ENCODE measurements at places on chromosomes 2 and 18.

GRCh38 chr2:126885751-126886210 lies 12.9 kb upstream of the TEX51 start:
- no peak for DNase-seq

DNA sequence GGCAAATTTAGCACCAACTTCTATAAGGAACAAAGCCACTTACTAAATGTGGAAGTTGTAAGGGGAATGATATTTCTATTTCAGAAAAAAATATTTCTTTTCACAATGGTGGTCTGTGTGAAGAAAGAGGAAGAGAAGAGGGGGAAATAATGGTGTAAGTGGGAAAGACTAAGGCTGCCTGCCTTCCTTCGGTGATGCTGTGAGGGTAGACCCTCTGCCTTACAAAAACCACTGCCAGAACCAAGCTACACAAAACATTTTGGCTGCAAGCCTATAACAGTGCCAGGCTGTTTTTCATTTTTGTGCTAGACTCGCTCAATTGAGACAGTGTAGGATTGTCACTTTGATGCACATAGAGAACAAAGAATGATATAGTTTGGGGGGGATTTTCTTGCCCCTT lies 286.6 kb downstream of the ZEB2 start:
- no peak for DNase-seq

DNA sequence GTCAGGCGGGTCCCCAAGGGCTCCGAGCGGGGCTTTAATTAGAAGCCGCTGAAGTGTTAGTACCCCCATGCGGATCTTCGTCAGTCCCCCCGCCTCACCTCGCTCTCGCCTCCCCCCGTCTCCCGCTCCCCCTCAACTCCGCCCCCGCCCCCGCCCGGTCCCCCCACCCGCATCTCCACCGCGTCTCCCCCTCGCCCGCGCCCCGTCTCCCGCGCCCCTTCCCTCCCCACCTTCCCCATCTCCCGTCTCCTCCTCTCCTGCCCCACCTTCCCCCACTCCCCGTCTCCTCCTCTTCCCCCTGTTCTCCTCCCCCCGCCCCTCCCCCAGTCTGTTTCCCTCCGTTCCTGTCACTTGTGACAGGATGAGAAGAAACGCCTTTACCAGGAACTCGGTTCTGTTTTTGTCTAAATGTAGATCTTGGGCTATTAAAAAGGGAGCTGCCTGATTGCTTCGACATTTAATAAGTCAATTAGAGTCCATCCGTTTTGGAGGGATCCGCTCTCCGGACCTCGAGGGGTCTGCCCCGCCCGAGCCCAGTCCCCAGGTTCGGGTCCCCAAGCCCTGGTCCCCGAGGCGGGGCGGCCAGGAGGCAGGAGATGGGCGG lies 969 bp upstream of the ALKAL2 start:
- no peak for DNase-seq

DNA sequence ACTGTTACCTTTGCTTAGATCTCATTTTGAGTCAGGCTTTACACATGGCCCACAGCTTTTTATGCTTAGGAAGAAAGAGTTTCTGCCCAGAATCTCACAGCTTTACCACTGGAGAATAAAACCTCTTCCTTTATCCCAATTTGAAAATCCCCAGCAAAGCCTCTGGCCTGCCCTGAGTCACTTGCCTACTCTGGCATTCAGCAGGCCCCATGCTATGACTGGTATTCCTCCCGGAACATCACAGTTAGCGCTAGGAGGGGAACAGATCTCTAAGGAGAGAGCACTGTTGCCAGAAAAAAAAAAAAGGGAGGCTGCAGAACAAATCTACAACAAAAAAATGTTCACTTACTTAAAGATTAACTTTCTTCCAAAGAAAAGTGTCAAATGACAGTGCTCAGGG lies 152.9 kb upstream of the DNMT3A start:
- no peak for DNase-seq

- DNase-seq = no peak
Measured at GRCh38 chr2:170344663-170345346, 166.9 kb downstream of the MYO3B start.

GRCh38 chr2:199462347-199462955 lies 4.7 kb upstream of the SATB2 start:
- DNase-seq = no peak

DNA sequence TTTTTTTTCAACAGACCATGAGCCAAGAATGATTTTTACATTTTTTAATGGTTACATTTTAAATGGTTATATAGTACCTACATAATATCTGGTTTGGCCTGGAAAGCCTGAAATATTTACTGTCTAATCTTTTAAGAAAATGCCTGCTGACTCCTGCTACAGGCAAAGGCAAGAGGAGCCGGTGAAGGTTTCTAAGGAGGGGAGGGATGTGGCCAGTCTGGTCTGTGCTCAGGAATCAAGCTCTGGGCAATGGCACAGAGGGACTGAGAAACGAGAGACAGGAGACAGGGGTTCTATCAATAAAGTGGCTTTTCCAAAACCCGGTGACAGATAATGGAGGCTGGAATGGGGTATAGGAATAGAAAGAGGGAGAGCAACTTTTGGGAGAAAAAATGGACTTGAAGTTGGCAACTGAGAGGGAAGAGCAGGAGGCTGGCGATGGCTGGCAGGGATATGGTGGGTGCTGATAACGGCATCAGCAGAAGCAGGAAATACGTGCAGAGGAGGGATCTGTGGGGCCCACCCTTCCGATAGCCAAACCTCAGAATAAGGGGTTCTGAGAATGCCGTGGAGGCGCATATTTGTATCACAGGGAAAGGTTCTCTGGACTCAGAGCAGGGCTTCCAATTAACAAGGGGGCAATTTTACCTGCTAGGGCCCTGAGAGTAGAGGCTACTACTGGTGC lies 64.0 kb upstream of the DNMT3A start:
- DNase-seq = no peak

DNA sequence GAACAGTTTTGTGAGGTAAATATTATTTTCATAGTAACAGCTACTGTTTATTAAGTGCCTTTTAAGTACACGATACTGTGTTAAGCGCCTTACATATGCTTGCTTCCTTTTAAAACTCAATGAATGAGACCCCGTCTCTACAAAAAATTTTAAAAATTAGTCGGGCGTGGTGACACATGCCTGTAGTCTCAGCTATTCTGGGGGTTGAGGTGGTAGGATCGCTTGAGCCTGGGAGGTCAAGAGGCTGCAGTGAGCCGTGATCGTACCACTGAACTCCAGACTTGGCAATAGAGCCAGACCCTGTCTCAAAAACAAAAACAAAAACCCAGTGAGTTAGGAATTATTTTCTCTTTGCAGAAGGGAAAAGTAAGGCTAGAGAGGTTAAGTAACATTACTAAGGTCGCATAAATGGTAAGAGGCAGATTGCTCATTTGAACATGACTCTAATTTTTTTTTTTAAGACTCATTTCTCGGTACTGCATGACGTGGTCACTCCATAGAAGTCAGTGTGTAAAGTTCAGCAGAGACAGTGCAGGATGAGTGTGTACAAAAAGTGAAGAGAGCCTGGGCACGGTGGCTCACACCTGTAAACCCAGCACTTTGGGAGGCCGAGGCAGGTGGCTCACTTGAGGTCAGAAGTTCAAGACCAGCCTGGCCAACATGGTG lies 1.1 kb downstream of the METAP1D start:
- DNase-seq = no peak

GRCh38 chr2:240581811-240582210 lies 4.7 kb upstream of the CAPN10 start:
- DNase-seq = no peak

DNA sequence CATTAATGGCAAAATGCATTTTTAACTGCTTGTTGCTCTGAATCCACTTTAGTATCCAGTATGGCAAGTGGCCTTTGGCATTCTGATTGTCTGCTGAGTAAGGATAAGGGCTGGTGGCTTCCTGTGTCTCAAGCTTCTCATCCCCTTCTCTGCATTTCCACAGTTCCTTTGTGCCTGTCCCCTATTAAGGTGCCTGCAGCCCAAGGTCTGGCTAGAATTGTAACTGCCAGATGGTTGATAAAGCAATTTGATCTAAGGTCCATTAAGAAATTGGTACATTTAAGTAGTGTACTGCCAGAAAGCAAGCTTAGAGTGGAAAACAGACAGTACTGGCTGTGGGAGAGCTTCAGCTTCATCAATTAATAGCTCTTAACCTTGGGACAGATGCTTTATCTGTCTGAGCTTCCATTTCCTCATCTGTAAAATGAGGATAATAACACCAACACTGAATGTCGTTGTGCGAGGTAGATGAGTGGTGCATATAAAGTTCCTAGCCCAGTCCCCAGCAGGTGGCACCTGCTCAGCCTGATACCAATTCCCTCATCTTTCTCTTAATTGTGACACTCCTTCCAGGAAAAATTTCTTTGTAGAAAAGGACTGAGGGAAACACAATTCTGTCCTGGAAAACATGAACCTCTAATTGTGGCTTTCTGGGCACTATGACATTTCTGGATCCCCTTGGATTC lies 570.6 kb upstream of the GCFC2 start:
- DNase-seq = no peak

DNA sequence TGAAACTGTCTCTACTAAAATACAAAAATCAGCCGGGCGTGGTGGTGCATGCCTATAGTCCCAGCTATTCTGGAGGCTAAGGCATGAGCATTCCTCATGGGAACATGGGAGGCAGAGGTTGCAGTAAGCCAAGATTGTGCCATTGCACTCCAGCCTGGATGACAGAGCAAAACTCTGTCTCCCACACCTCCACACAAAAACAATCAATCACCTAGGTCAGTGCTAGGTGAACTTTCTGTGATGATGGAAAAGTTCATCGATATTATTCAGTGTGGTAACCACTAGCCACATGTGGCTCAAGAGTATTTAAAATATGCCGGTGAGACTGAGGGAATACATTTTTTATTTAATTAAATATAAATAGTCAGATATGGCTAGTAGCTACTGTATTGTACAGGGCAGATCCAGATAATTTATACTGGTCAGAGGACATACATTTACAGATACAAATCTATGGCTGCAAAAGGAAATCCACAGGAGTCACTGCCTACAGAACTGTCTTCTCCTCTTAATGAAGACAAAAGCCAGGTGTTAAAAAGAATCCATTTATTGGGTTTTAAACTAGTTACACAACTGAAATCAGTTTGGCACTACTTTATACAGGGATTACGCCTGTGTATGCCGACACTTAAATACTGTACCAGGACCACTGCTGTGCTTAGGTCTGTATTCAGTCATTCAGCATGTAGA lies 3.9 kb upstream of the GPR75 start:
- DNase-seq = no peak

GRCh38 chr2:95305380-95306061 lies 8.4 kb downstream of the KCNIP3 start:
- DNase-seq = no peak

GRCh38 chr2:55112229-55113031 lies 62.2 kb upstream of the RTN4 start:
- no peak for DNase-seq

DNA sequence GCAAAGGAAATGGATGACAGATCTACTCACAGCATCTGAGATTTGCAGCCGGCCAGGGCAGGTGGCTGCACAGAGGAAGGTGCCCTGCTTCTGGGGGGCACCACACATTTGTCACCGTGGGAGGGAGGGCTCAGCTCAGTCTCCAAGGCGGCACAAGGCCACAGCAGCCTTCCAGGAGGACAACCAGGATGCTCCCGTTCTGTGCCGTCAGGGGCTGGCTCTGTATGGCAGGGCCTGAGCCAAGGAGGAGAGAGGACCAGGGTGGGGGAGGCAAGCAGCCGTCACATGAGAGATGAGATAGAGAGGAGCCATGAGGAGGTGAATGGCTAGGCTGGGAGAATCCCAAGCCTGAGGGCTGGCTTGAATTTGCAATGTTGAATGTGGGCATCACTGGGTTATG lies 4.6 kb upstream of the BOK start:
- DNase-seq = no peak

DNA sequence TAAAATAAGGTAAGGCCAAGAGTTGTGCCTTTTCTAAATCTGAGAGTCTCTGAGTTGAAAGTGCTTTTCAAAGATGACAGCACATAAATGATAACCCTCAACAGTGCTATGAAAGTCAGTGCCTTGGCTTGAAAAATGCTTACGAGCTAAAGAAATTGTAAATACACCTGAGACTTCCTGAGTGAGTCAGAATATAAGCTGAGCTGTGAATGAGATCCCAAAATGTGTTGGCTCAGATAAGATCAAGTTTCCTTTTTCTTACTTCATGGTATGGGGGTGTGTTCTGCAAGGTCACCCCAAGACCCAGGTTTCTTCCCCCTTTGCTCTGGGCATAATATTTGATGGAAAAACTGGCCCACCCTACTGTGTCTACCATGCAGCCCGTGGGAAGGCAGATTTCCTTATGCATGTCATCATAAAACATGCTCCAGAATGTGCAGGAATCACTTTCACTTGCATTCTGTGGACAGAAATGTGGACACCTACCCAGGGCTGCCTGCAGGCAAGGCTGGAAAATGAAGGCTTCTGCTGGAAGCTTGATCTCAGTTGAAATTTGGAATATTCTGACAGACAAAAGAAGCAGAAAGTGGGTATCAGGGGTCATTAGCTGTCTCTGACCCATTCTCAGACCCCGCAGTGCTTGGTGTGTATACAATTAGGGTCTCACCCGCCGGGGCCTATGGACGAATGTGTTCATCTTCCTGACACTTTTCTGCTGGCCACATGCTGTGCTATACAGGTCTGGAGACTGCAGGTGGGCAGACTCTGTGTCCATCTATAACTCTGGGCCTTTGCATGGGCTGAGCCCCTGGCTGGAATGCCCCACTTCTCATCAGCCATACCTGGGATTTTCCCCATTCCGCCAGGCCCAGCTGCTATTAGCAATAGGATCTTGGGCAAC lies 212.6 kb downstream of the SH3RF3 start:
- DNase-seq = no peak

- DNase-seq = no peak
Measured at GRCh38 chr18:22674272-22674671, 256.6 kb upstream of the CTAGE1 start.

DNA sequence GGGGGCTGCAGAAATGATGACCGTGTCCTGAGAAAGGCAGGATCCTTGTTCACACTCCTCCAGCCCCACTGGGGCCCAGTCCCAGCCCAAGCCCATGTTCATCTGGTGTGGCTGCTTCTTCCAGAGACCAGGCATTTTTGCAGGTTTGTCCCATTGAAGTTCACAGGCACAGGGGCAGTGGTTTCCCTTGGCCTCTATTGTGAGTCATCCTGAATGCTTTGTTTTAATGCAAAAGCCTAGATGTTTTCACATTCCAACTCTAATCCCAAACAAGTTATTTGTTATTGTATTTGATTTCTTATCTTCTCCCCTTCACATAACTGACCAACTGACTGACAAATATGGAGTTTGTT lies 426.4 kb upstream of the ID2 start:
- no peak for DNase-seq

DNA sequence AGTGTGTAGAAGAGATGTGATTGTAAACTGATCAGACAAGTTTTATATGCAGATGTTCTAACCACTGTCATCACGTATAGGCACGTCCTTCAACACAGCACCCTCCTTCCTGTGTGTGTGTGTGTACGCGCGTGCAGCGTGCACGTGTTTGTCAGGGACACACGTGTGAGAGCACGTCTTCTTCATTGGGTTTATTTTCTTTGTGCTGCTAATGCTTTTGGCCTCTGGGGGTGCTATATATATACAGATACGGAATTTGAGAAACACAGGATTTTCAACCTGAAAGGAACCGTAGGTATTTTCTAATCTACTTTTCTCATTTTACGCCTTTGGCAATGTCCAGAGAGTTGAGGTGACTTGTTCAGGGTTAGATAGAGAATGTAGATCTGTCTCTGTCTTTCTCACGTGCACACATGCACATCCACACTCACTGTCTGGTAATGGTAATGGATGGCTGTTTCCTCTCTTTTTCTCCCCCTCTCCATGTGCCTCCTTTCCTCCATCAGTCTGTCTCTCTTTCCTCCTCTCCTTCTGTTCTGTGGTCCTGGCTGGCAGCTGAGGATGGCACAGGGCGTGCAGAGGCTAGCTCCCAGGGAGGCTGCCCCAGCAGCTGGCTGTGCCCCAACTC lies 13.4 kb upstream of the CELF4 start:
- no peak for DNase-seq

All from activated CD4-positive, alpha-beta T cell treated with anti-CD3 and anti-CD28 coated beads, Interleukin-2, amount 50 U/mL, for 48 hours (primary cell).